ENCODE measurements at places on chromosomes 7 and 10.

GRCh38 chr10:82552267-82552666 is 677.3 kb downstream of the NRG3 start:
- no peak for DNase-seq

- DNase-seq = no peak
Observed at GRCh38 chr7:135235841-135236240, 2.2 kb downstream of the STRA8 start.

GRCh38 chr10:17122726-17123661 is 6.6 kb downstream of the CUBN start:
- no peak for DNase-seq

DNA sequence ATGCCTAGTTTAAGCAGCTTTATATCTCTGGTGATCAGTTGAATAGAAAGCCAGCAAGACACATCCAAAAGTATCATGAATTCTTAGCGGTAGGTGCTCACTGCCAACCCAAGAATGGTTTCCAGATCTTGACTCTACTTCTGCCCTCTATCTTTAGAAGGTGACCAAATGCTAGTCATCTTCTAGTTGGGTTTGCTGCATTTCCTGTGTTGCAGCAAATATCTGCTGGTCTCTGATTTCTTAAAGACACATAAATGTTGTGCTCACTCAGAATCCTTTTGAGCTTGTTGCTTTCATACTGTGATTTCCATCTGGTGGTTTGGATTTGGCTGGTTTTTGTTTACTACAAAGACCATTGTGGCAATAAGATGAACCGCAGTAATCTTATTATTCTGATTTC is 2.2 kb downstream of the CDC123 start:
- no peak for DNase-seq

DNA sequence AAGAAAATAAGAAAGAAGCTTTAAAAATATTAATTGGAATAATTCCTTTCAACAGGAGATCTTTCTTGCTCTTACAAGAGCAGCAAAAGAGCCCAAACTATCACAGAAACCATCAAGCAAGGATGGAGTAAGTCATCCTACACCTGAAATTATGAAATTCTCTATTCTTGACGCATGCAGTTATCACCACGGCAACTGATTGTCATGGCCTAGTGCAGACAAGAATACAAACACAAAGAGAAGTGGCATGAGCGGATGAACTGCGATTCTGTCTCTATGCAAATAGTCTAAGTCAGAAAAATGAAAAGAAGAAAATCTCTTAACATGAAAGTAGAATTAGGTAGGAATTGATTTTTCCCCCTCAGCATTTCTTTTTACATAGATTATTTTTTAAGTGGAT is 54.8 kb upstream of the SLC35B4 start:
- no peak for DNase-seq

- no peak for DNase-seq
Observed at GRCh38 chr7:70669854-70670253, 462.1 kb upstream of the GALNT17 start.

DNA sequence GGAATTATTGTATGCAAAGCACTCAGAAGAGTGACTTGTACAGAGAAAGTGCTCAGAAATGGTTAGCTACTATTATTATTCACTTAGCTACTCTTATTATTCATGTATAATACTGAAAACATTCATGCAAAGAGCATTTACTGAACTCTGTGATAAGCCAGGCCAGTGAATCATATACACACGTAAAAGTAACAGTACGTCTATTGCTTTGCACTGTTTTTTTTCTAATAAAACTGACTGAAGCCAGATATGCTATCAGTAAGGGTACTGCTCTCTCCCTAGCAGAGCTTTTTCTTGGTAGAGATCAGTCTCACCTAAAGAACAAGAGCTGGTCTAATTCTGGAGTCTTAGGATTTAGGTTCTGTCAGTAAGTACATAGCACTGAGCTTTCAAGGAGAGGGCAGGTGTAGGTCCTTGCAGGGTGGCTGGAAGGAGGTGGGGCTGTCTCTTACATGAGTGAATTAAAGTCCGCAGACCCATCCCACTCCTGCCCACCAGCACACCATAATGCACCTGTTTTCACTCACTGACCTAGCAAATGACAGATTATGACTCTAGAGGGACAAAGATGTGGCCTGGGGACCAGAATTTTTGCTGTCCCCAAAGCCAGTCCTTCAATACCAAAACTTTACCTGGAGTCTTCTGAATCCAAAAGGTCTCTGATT is 145.9 kb downstream of the ARID5B start:
- no peak for DNase-seq

- DNase-seq = no peak
Observed at GRCh38 chr10:74704629-74705357, 121.6 kb upstream of the KAT6B start.

DNA sequence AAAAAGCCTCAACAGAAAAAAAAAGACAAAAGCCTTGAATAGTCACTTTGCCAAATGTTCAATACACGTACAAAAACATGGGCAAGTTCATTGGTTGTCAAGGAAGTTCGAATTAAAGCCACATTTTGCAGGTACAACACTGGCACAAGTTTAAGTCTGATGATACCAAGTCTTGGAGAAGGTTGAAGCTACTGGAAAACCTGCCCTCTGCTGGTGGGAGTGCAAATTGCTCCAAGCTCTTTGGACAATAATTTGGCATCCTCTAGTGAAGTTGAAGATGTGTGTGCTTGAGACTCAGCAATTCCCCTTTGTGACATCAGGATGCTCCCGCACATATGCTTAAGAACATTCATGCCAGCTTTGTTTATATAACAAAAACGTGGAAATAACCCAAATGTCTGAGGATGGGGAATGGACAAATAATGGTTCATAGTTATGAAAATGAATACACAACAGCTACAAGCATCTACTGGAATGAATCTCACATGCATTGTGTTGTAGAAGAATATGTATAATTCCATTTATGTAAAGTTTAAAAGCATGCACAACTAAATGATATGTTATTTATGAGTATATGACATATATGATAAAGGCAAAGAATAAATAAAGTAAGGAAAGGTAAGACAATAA is 120.0 kb upstream of the PLPP4 start:
- DNase-seq = no peak

DNA sequence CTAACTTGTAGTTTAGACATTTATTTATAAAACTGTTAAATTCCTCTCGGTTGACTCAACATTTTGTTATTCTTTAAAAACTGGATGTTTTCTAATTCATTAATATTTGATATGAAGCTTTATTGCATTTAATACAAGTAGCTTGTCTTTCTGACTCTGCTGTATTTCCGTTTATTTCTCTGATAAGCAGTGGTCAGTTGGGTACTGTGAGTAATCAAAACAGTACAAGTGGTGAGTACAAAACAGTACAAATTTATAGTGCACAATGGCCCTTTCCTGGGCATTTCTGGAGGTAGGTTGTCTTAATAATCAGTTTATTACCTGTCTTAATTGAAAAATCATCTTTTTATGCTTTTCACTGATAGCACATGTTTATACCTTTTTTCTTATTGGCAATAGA is 182.7 kb downstream of the CCSER2 start:
- DNase-seq = no peak

DNA sequence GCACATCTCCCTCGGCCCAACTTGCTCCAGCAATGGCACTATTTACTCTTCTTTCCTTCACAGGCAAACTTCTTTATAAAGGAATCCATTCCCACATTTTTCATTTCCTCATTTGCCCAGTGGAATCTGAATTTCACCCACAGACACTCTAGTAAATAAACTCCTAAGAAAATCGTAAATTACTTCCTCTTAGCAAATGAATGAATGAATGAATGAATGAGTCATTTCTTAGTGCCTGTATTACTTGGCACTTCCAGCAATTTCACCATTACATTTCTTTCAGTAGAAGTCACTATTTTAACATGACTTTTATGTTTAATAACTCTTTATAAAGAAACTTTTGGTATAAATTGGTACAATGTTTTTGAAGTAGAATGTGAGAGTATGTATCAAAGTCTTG is 55.7 kb downstream of the DDC start:
- DNase-seq = no peak

DNA sequence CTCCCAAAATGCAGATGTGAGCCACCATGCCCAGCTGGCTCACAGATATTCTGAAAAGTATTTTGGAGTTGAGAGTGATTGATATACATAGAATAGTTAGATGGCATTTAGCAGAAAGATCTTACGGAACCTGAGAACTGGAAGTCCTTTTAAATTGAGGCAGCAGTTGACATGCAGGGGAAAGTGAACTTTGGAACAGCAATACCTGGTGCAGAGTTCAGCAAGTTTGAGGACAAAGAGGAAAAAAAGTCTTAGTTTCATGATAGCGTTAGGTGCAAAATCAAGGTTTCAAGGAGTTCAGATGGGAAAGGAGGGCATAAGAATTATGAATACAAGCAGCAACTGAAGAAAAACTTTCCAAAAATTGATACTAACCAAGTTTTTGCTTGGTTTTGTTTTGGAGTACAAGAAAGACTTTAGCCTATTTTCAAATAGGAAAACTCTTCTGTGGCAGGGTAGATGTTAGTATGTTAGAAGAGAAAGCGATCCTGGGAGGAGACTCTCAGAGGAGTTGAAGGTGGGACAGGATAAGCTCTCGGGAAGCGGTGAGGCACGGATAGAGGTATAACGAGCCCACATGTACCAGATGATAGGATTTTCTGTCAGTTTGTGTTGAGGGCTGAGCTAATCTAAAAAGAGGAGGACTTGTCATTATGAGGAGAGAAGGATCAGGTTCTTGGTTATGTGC is 28.0 kb upstream of the STMP1 start:
- DNase-seq = no peak

GRCh38 chr7:2729893-2730716 is 42.1 kb downstream of the AMZ1 start:
- DNase-seq = no peak

DNA sequence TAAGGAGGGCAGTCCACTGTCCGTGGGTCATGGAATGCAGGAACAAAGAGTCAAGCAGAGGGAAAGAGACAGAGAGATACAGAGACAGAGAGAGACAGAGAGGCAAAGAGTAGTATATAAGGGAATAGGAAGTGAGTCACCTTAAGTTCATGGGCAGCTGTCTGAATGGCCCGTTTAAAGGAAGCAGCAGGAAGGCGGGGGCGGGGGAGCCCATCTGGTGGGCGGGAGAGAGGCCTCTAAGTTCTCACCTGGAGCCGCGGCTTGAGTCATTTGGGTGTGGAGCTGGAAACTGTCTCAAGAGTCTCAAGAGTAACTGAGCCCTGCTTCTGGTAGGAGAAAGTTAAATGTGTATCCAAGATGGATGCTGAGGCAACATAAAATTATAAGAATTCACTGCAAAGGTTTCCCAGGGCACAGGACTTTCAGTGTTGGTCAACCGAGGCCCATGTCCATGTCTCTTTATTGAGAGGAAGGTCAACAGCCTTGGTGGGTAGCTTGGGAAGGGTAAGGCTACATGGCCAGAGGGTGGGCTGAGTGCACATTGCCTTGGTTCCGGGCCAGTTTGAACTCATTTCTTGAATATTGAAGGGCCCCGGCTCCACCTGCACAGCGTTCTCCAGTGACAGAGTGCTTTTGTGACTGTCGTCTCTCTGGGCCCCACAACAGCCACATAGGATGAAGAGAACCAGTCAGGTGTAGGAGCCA is 85.5 kb upstream of the CACUL1 start:
- DNase-seq = no peak

DNA sequence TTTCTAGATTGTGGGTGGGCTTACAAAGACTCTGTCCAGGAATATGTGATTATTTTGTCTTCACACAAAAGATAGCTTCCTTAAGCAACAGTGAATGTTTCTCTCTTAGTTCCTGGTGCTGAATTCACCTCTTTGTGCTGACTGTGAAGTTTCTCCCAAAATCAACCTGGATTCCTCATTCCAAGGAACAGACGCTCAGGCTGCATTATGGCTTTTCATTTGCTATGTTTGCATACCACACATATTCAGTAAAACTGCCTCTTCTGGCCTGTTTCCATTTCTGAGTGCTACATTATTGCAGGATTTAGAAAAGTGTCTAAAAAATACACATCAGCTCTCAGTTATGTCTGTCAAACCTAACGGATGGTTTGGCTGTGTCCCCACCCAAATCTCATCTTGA is 21.5 kb downstream of the MACROH2A2 start:
- no peak for DNase-seq

- DNase-seq = no peak
Observed at GRCh38 chr7:142871260-142872105, 14.1 kb downstream of the TRPV6 start.

- DNase-seq = no peak
Observed at GRCh38 chr7:157556642-157556944, 219.8 kb downstream of the DNAJB6 start.

GRCh38 chr10:70578371-70578947 is 24.1 kb downstream of the PRF1 start:
- no peak for DNase-seq

DNA sequence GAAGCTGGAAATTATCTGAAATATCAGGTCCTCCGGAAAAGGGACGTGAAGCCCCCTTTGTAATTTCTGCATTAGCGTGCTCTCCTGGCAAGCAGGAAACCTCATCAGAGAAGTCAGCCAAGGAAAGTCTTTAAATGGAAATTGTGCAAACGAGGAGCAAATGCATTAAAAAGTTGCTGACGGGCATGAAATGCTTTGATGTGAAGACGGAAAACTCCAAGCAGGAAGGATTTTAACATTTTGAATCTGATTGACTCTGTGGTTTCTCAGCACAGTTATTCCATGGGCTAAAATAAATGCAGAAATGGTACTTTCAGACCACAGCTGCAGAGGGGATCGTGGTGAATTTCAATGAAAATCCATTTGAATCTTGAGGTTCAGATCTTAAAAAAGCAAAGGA is 167.8 kb downstream of the AHR start:
- no peak for DNase-seq

GRCh38 chr7:94274828-94275227 is 119.9 kb upstream of the COL1A2 start:
- DNase-seq = no peak

DNA sequence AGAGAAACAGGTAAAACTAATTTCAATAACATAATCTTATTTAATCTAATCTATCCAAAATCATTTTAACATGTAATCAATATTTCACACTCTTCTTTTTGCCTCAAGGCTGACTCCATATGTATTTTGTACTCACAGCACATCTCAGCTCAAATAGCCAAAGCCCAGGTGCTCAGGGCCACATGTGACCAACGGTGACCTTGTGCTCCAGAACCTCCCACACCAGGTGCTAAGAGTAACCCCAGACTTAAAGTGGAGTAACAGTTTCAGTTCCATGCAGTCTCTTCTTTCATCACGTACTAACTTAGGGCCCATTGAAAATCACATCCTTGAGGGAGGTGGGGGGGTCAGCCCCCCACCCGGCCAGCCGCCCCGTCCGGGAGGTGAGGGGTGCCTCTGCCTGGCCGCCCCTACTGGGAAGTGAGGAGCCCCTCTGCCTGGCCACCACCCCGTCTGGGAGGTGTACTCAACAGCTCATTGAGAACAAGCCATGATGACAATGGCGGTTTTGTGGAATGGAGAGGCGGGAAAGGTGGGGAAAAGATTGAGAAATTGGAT is 47.3 kb downstream of the NCAPG2 start:
- no peak for DNase-seq
